NCI-H1048 (cell line): ENCODE measurements at places on chromosomes 1 and 21.

GRCh38 chr1:182953826-182954225 lies 860 bp upstream of the SHCBP1L start:
- DNase-seq = no peak

DNA sequence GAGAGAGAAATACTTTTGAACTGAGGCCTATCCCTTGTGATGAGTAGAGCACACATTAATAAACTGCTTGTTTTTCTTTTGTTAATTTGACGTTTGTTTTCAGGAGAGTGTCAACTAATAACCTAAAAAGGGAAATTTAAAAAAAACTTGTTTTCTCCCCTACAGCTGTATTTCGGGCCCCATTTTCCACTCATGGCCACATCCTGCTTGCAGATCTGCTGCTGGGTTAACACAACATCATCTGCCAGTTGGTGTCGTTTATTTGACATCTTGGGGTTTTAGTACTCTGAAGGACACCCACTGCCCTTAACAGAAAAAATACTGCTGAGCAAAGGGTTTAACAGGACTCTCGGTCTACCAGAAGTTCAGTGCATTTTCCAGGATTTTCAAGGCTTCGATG lies 848 bp upstream of the PYHIN1 start:
- no peak for DNase-seq

DNA sequence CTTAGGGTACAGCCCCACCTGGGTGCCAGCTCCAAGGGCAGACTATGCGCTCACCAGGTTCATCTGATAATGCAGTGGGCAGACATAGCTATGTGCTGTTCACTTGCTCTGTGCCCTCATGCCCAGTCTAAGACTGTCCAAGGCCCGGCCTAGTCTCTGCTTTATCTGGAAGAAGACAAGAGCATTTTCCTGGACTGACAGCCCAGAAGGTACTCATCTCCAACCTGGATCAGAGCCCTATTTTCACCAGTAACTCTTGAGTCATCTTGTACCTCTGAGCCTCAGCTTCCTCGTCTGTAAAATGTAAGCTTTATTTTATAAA lies 28.5 kb upstream of the LRRC8C start:
- no peak for DNase-seq

- DNase-seq = no peak
Measured at GRCh38 chr1:221725735-221726672, 15.9 kb downstream of the DUSP10 start.

- DNase-seq = no peak
Measured at GRCh38 chr1:197272791-197273190, 4.7 kb downstream of the CRB1 start.

- no peak for DNase-seq
Measured at GRCh38 chr1:39894884-39895495, 6.7 kb downstream of the MYCL start.

DNA sequence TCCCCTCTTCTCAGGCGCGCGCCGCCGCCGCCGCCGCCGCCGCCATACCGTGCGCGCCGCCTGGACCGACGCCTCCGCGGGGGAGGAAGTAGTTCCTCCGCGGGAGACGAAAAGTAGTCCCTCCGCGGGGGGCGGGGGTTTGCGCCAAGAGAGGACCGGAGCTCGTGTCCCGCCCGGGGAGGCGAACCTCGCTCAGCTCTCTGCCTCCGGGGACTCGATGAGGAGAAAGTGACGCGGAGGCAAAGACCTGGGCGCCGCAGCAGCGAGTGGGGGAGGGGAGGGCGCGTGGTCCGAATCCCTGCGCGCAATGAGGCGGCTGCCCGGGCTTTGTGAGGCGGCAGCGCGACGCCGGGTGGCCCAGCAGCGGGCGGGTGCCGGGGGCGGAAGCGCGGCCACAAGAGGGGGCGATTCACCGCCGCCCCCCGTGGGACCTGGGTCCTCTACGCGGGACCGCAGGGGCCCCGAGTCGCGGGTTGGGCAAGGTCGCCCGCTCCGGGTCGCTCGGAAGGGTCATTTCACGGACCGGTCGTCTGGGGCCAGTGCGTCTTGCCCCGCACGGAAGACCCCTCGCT lies at the start of gene BRWD1:
Gene BRWD1 (minus strand): TSS at position 62 of the 572 bp plus-strand sequence. CDS start 141 bp downstream, outside the sequence.
- peak; percentile 76 for DNase-seq

DNA sequence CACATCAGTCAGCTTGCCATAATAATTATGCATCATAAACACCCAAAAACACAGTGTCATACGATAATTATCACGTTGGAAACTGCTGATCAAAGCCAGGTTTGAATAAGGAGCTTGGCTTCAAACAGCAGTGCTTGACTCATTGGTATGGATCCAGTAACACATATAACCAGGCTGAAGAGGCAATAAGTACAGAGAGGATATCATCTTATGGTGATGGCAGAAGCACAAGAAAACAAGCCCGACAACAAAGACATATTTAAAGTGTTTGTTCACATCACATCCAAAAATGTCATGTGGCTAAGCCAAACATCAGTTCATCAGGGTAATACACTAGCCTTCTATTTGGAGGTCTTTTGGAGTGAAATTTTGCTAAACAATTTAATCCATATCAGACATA lies 389.7 kb downstream of the NCAM2 start:
- no peak for DNase-seq

DNA sequence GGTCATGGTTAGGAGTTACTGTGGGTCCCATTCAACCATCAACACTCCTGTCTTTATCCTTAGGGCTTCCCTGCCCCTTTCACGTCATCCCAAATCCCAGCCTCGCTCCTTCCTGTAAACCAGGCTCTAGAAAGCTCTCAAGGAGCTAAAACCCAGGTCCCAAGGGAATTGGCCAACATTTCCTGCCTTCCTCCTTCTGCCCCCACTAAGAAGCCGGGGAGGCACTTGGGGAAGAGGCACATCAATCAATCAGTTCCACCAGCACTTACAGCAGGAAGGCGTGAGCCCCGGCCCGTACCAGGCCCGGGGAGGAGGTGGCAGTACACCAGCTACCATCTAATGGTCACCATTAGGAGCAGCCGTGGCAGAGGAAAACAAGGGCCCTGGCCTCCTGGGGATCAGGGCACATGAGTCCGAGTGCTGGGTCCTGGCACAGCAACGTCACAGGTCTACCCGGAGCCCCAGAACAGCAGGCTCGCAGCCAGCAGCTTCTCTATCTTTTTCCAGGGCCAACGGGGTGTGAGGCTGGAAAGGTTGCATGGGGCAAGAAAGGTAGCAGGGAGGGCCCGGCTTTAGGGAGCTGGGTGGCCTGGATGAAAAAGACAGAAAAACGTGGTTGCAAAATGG lies 108.6 kb downstream of the CASZ1 start:
- DNase-seq = no peak

DNA sequence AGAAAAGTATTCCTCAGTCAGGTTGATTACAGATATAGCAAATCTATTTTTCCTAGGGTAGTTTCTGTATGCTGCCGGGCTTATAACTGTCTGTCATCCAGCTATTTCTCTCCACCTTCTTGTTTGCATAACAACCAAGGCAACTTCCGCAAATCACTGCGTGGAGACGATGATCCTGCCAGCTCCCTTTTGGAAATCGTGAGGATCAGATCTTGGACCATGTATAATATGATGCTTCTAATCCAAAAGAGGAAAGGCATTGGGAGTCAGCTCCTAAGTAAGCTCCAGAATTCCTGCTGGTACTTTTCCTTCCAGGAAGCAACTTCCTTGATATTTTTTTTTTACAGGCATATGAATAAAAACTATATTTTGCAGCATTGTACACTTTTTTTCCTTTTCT lies 445 bp upstream of the RGS4 start:
- DNase-seq = no peak

GRCh38 chr1:89873288-89873687 lies 52.5 kb downstream of the LRRC8D start:
- no peak for DNase-seq

GRCh38 chr21:28928578-28929420 lies 63.9 kb downstream of the LTN1 start:
- no peak for DNase-seq

GRCh38 chr1:170624146-170624545 lies 39.8 kb upstream of the PRRX1 start:
- DNase-seq = no peak

GRCh38 chr1:60051191-60051590 lies 22.4 kb downstream of the C1orf87 start:
- DNase-seq = no peak

GRCh38 chr1:232805269-232806185 lies at the start of gene MAP10:
MAP10 (plus strand) TSS chr1:232805416; CDS start chr1:232805450, 34 bp downstream.
- no peak for DNase-seq

DNA sequence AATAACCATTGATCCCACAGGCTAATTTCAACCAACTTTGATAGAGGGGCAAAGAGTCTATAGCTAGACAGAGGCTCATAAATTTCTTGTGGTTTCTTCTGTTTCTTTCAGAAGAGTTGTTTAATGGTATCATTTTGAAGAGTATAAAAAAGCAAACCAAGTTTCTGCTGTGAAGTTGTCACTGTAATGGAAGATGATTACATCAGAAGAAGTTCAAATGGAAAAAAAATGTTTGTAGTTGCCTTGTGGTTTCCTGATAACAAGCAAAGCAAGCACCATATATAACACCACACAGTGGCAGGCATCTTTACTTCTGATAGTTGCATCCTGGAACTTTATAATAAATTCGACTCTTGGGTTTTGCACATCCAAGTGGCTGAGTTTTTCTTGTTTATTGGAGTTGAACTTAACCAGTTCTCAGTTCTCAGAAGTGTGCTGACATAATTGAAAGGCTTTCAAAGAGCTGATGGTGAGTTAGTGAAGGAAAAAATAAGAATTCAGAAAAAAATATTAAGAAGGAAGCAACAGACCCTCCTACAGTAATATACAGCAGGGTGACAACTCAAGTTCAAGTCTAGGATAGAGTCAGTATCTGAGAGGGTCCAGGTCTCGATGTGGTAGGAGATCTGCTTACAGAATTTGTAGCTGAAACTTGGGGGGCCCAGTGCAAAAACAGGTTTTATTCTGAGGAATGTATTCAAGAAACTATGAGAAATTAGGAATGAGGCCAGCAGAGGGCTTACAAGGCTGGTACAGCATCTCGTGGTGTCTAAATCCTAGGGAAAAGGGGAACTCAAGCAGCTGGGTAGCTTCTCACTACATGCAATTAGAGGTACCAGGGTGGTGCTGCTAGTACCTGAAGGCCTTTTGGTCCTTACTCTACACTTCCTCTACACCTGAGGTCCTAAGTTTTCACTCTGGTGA lies 123.5 kb downstream of the CRB1 start:
- no peak for DNase-seq

GRCh38 chr21:38254970-38255369 lies 1.8 kb upstream of the KCNJ15 start:
- DNase-seq = no peak

GRCh38 chr1:193588311-193589082 lies 402.1 kb upstream of the B3GALT2 start:
- no peak for DNase-seq

- peak; percentile 69 for DNase-seq
Measured at GRCh38 chr1:20521960-20522861, 14.3 kb upstream of the MUL1 start.

- DNase-seq = no peak
Measured at GRCh38 chr1:213618094-213618493, 369.7 kb upstream of the PROX1 start.

- peak; percentile 78 for DNase-seq
Measured at GRCh38 chr1:236129306-236129705, 13.0 kb upstream of the GPR137B start.

DNA sequence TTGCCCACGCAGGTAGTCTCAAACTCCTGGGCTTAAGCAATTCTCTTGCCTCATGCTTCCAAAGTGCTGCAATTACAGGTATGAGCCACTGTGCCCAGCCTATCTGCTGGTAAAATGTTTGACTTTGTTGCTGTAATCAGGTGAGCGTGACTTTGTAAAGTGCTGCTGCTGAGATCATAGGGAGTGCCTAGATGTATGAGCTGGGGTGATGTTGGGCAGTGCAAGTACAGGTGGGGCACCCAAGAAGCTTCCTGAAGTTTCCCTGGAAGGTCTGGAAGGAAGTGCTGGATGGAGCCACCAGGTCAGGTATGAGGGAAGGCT lies 43.1 kb downstream of the KIF21B start:
- no peak for DNase-seq

DNA sequence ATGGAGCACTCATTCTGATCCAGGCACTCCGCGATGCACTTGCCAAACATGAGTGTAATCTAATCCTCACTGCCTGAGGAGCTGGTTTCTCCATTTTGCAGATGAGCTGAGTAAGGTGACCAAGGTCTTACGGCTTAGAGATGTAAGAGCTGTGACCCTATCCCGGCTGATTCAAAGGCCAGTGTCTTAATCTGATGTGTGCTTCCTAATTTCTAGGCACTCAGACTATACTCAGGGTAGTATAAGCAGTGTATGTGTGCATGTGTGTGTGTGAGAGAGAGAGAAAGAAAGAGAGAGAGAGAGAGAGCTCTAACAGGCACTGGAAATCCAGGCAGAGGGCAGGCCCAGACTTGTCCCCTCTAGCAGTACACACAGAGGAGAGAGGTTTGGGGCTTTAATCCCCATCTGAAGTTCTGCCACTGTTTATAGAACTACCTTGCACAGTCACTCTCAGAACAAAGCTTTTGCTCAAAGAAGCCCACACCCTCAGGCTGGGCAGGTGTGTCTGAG lies 188.2 kb downstream of the ZBTB18 start:
- no peak for DNase-seq

DNA sequence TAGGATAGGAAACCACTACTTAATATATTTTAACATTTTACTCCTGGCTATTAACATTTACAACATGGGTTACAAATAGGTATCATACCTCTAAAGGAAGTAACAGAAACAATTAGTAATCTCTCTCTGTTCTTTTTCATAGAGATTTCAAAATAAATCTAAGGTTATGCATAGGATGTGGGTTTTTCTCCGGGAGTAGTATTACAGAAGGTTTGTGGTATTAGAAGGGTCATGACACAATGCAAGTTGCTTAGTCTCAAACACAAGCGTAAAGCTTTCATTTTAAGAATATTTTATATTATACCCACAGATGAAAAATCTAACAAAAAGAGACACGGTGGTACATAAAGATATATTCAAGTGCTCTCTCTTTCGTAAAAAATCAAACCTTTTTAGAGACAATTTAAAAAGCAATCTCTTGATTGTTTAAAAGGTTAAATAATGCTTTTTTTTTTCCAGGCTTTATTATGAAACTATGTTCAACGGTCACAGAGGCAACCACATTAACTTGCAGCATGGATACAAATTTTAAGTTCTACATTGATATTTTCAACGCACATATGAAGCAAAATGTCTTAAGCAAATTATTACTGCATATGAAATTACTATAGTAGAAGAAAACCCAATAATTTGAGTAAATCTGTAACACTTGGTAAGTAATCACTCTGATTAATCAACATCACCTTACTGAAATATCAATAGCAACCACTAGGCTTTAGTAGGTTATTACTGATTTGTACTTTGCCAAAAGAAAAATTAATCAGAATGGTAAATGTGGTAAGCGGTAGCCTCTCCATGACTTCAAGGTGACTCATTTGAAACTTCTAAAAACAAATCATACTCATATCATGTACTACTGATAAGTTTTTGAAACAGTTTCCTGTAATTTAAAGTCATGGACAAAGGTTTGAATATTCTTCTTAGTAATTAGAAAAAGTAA lies 97.4 kb upstream of the GFI1 start:
- DNase-seq = no peak

GRCh38 chr1:44290250-44291094 lies 64.6 kb downstream of the ERI3 start:
- DNase-seq = no peak
